ENCODE measurements at places on chromosomes 2 and 18.

GRCh38 chr2:156456616-156457015 is 20.4 kb downstream of the GPD2 start:
- peaks cover 29% of the 10 kb centered on the region for H3K4me1 ChIP-seq
- no peaks in the 10 kb centered on the region for H3K36me3 ChIP-seq
- no peaks in the 10 kb centered on the region for H3K27me3 ChIP-seq
- H3K27ac ChIP-seq: no peak overlapping the region
- no peak for DNase-seq

DNA sequence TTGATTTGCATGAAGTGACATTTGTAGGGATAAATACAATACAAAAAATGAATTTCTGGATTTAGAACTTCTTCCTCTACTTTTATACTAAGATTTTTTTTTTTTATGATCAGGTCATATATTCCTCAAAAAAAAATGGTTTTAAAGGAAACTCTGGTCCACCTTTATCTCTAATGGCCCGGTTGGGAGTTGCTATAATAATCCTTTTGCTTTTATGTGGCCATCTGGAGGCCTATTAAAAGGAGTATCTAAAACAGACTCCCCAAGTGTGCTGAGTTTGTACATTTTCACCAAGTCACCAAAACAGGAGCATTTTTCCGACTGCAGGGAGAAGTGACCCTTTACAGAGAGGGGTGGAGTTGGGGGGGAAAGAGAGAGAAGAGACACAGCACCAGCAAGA is 329.2 kb upstream of the FIGN start:
- no peak for DNase-seq
- no peaks in the 10 kb centered on the region for H3K27me3 ChIP-seq
- no peaks in the 10 kb centered on the region for H3K4me1 ChIP-seq
- H3K27ac ChIP-seq: no peak overlapping the region
- H3K36me3 ChIP-seq: no peaks in the 10 kb centered on the region

- H3K4me3 ChIP-seq: no peak overlapping the region
- no peaks in the 10 kb centered on the region for H3K36me3 ChIP-seq
- no peak for DNase-seq
- no peak overlapping the region for H3K27ac ChIP-seq
Measured at GRCh38 chr2:60353863-60354262, 199.6 kb downstream of the BCL11A start.

DNA sequence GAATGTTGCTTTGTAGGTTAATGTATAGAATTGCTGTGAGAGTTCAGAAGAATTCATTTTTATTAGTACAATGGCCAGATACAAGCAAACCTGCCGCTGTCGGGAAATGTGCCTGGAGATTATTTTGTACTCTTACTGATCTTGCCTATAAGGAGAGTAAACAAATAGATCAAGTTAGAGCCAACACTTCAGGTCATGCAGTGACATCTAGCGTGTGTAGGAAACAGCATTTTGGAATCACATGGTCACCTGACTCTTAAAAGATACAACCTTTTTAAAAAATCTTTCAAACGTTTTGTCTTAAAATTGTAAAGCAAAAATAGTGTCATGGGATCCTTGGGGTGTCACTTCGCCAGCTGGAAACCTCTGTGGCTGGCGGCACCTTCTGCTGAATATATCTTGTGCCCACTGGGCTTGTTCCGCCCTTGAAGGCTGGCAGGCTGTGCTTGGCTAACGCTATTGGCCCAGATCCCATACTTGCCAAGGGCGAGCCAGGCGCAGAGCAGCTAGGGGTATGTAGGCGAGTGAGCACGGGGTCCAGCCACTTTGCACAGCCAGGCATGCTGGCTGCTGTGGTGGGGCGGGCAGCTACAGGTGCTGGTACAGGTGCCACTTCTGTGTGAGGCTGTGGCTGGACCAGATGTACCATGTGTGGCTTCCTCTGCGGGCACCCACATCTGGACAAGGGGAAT is 19.5 kb upstream of the RPRM start:
- H3K27me3 ChIP-seq: peaks cover under 1% of the 10 kb centered on the region
- H3K4me3 ChIP-seq: no peak overlapping the region
- H3K36me3 ChIP-seq: no peaks in the 10 kb centered on the region
- H3K27ac ChIP-seq: no peak overlapping the region
- no peak for DNase-seq
- H3K4me1 ChIP-seq: no peaks in the 10 kb centered on the region

DNA sequence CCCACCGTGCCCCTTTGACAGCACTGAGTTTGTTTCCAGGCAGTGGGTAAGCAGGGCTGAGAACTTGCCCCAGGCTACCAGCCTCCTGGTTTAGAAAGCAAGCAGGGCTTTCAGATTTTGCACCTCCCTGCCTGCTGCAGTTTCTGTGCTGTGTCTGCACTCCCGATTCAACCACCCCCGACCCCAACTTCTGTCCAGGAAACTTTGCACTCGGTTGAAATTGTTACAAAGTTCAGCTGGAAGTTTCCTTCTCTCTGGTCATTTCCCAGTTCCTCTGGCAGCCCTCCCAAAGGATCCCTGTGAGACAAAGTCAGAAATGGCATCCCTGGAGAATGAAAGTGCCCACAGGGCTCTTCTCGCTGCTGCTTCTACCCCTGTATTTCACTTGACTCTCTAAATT is 12.4 kb upstream of the UPP2 start:
- no peak overlapping the region for H3K27ac ChIP-seq
- no peaks in the 10 kb centered on the region for H3K4me1 ChIP-seq
- peaks cover 7% of the 10 kb centered on the region for H3K36me3 ChIP-seq
- no peak for DNase-seq
- H3K4me3 ChIP-seq: no peak overlapping the region

All from naive thymus-derived CD8-positive, alpha-beta T cell (primary cell).